ENCODE measurements at places on chromosomes 5 and 9.

- no peak for DNase-seq
- no peaks in the 10 kb centered on the region for H3K36me3 ChIP-seq
- no peaks in the 10 kb centered on the region for H3K4me1 ChIP-seq
- H3K27ac ChIP-seq, result no peak overlapping the region
- H3K27me3 ChIP-seq, result no peaks in the 10 kb centered on the region
Observed at GRCh38 chr5:392431-392988, 50.5 kb upstream of the EXOC3 start.

- peaks cover 1% of the 10 kb centered on the region for H3K4me1 ChIP-seq
- H3K4me3 ChIP-seq, result no peak overlapping the region
- no peaks in the 10 kb centered on the region for H3K27me3 ChIP-seq
- no peak for DNase-seq
- no peak overlapping the region for H3K27ac ChIP-seq
Observed at GRCh38 chr5:175655411-175655810, 2.5 kb upstream of the HRH2 start.

DNA sequence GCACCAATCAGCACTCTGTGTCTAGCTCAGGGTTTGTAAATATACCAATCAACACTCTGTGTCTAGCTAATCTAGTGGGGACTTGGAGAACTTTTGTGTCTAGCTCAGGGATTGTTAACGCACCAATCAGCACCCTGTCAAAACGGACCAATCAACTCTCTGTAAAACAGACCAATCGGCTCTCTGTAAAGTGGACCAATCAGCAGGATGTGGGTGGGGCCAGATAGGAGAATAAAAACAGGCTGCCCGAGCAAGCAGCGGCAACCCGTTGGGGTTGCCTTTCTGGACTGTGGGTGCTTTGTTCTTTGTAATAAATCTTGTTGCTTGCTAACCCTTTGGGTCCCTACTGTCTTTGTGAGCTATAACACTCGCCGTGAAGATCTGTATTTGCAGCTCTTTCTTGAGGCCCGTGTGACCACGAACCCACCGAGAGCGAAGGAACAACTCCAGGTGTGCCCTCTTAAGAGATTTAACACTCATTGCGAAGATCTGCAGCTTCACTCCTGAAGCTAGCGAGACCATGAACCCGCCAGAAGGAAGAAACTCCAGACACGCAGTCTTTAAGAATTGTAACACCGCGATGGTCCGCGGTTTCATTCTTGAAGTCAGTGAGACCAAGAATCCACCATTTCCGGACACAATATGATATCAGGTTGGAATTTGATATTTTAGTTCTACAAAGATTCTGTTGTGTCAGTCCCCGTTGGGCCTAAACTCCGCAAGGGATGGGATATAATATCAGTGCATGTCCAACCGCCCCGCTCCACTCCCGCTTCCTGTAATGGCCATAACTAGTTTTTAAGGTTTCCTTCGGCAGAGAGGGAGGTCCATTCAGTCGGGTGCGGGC, 740 bp upstream of the TRMT10B start:
- H3K4me3 ChIP-seq, result peak overlapping the region; percentile 87
- H3K27ac ChIP-seq, result peak overlapping the region; percentile 61
- H3K4me1 ChIP-seq, result peaks cover 3% of the 10 kb centered on the region

- H3K4me1 ChIP-seq, result no peaks in the 10 kb centered on the region
- H3K27me3 ChIP-seq, result no peaks in the 10 kb centered on the region
- no peak overlapping the region for H3K27ac ChIP-seq
- no peak for DNase-seq
Observed at GRCh38 chr5:72216756-72217155, 103.3 kb downstream of the MRPS27 start.

GRCh38 chr9:69175486-69175885, 1.4 kb downstream of the TJP2 start:
- peaks cover 3% of the 10 kb centered on the region for H3K4me1 ChIP-seq
- H3K27me3 ChIP-seq, result no peaks in the 10 kb centered on the region
- no peaks in the 10 kb centered on the region for H3K36me3 ChIP-seq
- no peak for DNase-seq
- no peak overlapping the region for H3K27ac ChIP-seq

DNA sequence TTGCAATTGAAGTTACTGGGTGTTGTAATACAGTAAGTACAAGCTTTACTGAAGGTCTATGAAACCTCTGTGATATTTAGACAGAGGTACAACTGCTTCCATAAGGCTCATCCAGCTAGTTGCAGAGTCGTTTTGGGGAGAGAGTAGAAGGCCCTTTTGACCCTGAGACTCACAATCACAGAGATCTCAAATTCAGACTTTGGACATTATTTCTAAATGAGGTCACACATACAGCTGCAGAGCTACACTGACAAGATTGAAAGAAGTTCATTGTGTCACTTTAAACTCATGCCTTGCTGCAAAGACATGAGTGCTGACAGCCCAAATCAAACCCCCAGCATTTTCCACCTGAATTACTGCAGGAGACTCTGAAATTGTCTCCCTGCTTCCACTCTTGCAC, 205.9 kb upstream of the TMEM161B start:
- no peak overlapping the region for H3K27ac ChIP-seq
- no peak for DNase-seq
- no peaks in the 10 kb centered on the region for H3K36me3 ChIP-seq
- no peaks in the 10 kb centered on the region for H3K4me1 ChIP-seq
- no peak overlapping the region for H3K4me3 ChIP-seq

DNA sequence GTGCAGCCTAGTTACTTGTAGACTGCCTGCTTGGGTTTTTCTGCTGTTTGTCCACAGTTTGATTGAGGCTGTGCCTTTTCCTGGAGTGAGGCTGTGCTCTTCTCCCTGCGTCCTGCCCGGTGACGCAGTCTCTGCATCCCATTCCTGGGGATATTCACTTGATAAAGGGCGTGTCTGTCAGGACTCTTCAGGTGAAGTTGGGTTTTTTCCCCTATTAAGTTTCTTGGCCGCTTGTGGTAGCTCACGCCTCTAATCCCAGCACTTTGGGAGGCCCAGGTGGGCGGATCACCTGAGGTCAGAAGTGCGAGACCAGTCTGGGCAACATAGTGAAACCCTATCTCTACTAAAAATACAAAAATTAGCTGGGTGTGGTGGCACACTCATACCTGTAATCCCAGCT, 50.0 kb upstream of the SUSD3 start:
- no peaks in the 10 kb centered on the region for H3K36me3 ChIP-seq
- H3K4me3 ChIP-seq, result no peak overlapping the region
- H3K27ac ChIP-seq, result no peak overlapping the region
- peaks cover 3% of the 10 kb centered on the region for H3K4me1 ChIP-seq

GRCh38 chr5:163988566-163988965, 483.1 kb downstream of the MAT2B start:
- H3K36me3 ChIP-seq, result no peaks in the 10 kb centered on the region
- H3K4me3 ChIP-seq, result no peak overlapping the region
- no peak overlapping the region for H3K27ac ChIP-seq

GRCh38 chr5:168604436-168604835, 25.3 kb upstream of the PANK3 start:
- no peak overlapping the region for H3K27ac ChIP-seq
- no peaks in the 10 kb centered on the region for H3K4me1 ChIP-seq
- DNase-seq, result no peak
- no peaks in the 10 kb centered on the region for H3K36me3 ChIP-seq

Data from ovary (tissue), 10 donors.